Esophagus squamous epithelium (tissue), 5 donors: ENCODE measurements at places on chromosomes 7 and 10.

DNA sequence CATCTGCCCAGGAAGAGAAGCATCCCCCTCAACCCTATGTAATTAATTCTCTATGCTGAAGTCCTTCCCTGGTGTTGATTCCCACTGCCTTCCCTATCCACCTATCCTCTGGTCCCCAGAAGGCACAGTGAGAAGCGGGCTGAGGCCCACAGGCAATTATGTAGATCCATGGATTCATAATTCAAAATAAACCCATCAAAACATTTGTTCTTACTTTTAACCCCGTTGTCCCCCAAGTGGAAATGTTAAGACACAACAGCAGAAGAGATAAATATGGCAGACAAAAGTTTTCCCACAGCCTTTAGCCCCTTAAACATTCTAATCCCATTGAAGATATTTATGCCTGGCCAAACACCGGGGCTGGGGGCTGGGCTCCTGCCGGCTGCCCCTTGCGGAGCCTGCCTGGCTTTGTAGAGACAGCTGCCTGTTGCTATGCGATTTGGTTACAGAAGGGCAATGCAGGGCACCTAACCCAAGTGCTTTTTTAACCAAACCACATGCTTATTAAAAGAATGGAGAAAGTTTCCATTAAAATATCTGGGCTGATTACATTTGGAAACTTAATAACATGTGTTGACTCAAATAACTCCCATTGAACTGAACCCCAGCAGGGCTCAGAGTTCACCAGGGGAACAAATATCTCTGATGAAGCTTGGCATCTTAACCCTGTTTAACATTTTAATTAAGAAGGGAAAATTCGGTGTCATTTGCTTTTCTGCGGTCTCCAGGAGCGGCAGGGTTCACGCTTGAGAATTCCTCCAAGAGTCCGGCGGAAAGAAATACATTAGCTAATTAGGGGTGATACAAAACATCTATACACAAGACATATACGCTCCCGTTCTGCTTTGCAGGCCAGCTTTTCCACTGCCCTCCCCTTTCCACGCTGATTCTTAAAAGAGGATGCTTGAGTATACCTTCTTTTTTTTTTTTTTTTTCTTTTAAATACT is 110.8 kb upstream of the FGFR2 start:
- no peak for DNase-seq

GRCh38 chr10:97858001-97858439 is 8.4 kb downstream of the GOLGA7B start:
- DNase-seq: no peak

DNA sequence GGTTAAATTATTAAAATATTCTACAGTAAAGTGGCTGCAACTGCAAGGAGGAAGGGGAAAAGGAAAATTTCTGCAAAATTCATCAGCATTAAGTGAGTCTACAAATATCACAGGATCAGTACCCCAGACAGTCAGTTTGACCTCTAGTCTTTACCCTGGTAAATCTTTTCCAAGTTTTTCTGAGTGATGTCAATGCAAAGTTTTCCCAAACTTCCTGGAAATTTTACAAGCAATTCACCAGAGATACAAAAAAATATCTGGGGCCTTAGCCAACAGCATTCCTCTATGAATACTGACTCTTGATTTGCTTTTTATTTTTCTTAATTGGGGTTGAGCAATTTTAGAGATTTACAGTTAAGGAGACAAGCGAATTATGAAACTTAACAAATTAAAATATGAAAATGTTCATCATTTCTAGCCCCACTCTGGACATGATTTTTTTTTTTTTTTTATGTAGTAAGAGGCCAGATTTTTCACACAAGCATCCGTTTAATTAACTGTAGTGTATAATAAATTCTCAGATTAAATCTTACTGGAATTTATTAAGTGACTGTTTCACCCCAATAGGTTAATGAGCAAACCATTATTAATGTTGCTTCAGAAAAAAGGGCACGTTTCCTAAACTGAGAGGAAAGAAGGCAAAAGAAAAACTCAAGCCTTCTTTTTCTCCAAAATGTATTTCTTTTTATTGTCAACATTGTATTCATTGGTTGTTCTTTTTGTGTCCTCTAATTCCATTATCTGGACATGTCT is 539.5 kb upstream of the FZD8 start:
- DNase-seq: no peak

GRCh38 chr7:1418505-1419309 is 40.6 kb downstream of the MICALL2 start:
- DNase-seq: no peak

DNA sequence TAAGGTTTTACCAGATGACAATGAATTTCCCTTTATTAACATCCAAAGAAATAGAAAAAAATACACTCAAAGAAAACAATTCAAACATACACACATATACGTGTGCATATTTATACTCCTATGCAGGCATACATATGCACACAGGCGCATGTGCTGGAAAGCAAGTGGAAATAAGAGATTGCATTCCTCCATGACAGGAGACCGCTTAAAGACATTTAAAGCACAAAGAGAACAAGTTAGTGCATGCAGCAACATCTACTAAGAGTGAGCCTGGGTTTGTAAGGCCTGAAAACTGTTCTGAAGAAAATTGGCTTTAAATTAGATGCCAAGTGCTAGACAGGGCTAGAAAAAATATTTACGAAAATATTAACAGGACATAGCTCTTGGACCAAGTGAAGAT is 40.1 kb upstream of the PPP1R17 start:
- no peak for DNase-seq

DNA sequence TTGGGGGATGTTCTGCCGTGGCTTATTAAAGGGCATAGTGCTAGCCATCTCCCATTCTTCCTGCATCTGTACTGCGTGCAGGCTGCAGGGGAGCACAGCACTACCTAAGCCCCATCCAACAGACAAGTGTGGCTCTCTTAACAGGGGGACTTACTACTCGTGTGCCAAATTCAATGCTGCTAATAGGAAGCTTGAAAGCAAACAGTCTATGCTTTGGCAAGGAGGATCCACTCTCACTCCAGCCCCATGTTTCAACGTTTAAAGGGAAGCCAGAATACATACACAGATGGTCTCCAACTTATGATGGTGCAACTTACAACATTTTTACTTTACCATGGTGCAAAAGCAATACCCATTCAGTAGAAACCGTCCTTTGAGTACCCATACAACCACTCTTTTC is 228.0 kb upstream of the C7orf33 start:
- DNase-seq: no peak

- DNase-seq: no peak
Measured at GRCh38 chr7:116122972-116123595, 87.3 kb upstream of the TES start.

- DNase-seq: no peak
Measured at GRCh38 chr10:78391585-78391984, 357.9 kb downstream of the RPS24 start.

DNA sequence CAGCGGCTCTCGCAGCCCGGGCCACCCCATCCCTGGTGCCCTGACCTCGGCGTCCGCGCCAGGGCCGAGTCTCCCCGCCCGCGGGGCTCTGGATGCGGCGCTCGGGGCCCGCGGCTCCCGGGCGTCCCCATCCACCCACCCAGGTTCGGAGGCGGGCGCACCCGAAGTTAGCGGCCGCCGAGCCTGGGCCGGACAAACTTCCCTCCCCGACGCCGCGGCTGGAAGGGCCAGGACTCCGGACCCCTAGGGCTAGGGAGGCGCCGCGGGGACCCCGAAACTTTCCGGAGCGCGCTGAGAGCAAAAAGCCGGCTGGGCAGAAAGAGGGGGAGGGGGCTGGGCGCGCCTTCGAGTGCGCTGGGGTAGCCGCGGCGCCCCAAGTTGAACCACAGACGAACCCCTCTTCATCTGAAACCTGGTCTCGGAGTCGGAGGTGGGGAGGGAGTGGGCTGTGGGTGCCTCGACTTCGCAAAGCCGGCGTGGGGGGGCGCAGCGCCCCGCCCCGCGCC is 3.7 kb upstream of the ELFN1 start:
- no peak for DNase-seq
